ENCODE measurements at places on chromosomes 1 and 21.

DNA sequence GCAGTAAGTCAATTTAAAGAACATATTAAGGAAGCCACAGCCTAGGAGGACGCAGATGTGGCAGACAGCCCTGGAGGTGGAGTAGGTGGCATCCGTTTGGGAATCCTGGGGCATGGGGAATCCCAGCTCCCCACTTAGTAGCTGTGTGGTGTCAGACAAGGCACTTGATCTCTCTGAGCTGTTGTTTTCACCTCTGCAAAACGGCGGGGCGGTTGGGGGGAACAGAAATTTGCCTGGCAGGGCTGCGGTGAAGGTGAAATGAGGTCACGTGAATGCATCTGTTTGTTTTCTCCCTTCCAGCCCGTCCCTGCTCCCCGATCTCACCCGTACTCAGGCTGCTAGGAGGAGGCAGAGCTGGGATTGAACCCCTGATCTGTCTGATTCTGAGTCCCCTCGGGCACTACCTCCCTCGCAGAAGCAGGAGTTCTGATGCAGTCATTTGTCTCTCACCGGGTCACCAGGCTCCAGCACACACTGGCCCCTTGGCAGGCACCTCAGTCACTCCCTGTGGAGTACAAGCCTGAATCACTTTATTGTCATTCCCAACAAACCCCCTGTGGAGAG lies 2.2 kb upstream of the LAPTM5 start:
- no peak for DNase-seq

GRCh38 chr1:67700220-67700619 lies 15.2 kb downstream of the GADD45A start:
- DNase-seq, result no peak

- no peak for DNase-seq
Measured at GRCh38 chr1:8347635-8348034, 29.7 kb downstream of the SLC45A1 start.

GRCh38 chr1:159000625-159001024 lies 9.1 kb upstream of the IFI16 start:
- peak; percentile 96 for DNase-seq

DNA sequence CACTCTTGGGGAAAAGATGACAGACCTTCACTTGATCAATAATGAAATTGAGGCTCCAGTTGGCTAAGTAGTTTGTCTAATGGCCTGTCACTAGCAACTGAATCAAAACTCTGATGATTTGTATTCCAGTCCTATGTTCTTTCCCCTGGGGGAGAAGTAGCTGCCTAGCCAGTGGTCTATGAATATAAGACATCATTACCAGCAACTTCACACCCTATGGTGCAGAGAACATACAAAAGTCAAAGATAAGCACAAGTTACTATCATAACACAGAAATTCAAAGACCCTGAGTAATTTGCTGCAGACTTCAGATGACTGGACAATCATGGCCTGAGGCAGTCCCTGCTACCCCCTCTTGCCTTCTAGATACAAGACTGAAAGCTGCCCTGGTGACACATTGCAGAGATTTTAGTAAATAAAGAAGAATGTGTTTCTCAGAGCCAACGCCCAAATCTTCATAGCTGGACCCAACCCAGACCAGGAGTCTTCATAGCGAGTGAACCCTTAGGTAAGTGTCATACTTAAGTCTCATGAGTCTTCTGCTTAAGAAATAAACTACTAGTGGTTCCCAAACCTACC lies 993 bp downstream of the PDZK1 start:
- DNase-seq, result no peak

GRCh38 chr1:204927673-204928641 lies 57.3 kb downstream of the NFASC start:
- DNase-seq, result no peak

- DNase-seq, result no peak
Measured at GRCh38 chr1:207978441-207978840, 67.5 kb upstream of the CD34 start.

GRCh38 chr1:11719313-11720032 lies 16.5 kb upstream of the AGTRAP start:
- DNase-seq, result peak; percentile 78

GRCh38 chr1:59506952-59507351 lies 210.1 kb downstream of the FGGY start:
- peak; percentile 44 for DNase-seq

GRCh38 chr1:89121641-89122040 lies 4.3 kb downstream of the GBP2 start:
- no peak for DNase-seq

DNA sequence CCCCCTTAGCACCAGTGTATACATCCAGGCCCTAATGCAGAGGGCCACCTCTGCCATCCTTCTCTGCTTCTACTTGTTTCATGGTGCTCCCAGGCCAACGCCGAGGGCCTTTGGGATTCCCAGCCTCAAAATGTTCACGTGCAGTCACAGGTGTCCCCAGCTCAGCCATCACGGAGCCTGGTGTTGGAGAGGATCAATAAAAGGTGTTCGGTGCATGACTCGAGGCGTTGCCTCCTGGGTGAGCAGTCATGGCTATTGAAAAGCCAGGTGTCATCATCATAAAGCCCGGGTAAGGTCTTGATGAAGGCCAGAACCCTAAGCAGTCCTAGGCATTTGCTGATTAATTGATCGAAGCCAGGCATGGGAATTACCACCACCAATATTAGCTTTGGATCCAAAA lies 76.1 kb downstream of the ABCA4 start:
- no peak for DNase-seq

- DNase-seq, result no peak
Measured at GRCh38 chr1:154490317-154490716, 11.7 kb upstream of the TDRD10 start.

DNA sequence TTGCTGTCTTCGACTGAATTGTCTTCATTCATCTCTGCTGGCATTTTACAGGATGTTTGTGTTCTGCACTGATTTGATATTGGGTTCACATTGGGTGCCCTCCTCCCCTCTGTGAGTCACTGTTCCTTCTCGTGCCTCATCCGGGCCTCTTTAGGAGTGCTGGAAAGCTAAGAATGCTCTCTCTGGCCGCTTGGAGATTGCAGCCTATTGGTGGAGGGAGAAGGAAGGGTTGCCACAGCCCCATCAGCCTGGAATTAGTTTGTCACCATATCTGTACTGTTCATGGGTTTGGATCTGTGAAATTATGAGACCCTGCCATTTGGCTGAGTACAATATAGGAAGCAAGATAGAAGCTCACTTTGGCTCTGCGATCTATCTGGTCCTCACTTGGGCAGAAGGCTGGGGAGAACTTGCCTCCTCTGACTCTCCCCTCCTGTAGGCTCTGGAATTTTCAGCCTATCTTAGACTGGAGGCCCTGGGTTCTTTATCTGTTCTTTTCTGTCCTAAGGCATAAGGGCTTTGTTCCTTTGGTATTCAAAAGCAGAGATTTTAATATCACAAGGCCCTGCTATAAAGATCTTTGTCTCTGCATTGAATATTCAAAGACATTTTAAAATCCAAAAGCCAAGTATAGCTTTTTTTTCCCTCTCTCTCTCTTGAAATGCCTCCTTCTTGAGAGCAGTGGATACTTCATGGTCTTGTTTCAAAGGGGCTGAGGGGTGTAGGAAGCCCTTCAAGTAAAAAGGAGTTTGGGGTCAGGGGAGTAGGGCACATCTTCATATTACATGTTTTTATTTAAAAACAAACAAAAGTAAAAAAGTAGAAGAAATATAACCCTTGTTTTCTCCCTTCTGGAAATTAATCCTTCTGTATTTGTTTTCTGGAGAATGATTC lies 347.9 kb downstream of the ZP4 start:
- DNase-seq, result no peak

DNA sequence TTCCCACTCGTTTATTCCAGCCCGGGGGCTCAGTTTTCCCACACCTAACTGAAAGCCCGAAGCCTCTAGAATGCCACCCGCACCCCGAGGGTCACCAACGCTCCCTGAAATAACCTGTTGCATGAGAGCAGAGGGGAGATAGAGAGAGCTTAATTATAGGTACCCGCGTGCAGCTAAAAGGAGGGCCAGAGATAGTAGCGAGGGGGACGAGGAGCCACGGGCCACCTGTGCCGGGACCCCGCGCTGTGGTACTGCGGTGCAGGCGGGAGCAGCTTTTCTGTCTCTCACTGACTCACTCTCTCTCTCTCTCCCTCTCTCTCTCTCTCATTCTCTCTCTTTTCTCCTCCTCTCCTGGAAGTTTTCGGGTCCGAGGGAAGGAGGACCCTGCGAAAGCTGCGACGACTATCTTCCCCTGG lies 716 bp downstream of the OLIG2 start:
- no peak for DNase-seq

DNA sequence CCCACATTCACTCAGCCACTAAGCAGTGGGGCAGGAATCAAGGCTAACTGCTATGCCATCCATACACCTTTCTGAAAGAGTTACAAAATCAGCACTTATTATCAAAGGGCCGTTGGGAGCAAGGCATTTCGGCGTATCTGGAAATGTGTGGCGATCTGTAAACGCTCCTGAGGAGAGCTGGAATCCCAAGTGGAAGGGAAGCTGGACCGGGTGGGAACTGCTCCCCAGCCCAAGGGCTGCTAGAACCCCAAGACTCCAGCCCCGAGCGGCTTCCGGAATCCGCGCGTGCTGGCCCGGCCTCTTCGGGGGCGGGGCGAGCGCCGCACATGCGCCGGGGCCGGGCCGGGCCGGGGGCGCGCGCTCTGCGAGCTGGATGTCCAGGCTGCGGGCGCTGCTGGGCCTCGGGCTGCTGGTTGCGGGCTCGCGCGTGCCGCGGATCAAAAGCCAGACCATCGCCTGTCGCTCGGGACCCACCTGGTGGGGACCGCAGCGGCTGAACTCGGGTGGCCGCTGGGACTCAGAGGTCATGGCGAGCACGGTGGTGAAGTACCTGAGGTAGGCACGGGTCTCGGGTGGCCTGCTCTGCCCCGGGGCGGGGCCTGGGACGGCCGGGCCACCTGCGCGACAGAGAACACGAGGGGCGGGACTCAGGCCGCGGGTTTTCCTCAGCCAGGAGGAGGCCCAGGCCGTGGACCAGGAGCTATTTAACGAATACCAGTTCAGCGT lies at the start of gene NAXE:
NAXE (plus strand) TSS at position 345 of the 726 bp plus-strand sequence; CDS start at position 374, 29 bp downstream.
- DNase-seq, result peak; percentile 57

- peak; percentile 57 for DNase-seq
Measured at GRCh38 chr1:197103300-197103699, 36.2 kb upstream of the F13B start.

DNA sequence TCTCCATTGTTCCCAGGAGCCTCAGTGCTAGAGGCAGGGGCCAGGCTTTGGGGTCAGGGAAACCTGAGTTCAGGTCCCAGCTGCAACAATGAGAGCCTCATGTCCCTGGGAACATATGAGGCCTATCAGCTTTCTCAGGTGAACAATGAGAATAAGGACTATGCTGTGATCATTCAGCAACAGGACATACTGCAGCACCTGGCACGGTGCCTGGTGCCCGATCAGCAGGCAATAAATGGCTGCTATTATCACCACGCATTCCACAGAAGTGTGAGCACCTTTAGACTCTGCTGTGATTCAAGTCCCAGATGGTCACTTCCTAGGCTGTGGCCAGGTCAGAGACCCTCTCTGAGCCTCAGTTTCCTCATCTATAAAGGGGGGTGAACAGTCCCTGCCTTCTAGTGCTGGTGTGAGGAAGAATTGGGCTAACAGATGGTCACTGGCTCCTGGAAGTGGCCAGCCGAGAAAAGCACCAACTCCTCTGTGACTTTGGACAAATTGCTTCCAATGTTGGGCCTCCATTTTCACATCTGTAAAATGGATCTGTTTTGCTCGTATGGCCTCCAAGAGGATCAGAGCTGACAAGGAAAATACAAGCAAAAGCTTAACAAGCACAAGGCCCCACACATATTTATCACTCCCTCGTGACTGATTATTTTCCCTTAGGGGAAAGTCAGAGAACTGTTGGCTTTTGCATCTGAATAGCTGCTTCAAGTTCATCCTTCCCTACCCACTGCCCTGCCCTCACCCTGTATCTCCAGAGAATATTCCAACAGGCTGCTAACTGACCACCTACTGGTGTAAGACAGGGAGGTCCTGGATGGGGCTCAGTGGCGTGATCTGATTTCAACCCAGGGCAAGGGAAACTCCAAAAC lies 1.1 kb downstream of the SLC5A9 start:
- DNase-seq, result no peak

- DNase-seq, result peak; percentile 36
Measured at GRCh38 chr1:186208405-186209129, 166.5 kb downstream of the TPR start.

DNA sequence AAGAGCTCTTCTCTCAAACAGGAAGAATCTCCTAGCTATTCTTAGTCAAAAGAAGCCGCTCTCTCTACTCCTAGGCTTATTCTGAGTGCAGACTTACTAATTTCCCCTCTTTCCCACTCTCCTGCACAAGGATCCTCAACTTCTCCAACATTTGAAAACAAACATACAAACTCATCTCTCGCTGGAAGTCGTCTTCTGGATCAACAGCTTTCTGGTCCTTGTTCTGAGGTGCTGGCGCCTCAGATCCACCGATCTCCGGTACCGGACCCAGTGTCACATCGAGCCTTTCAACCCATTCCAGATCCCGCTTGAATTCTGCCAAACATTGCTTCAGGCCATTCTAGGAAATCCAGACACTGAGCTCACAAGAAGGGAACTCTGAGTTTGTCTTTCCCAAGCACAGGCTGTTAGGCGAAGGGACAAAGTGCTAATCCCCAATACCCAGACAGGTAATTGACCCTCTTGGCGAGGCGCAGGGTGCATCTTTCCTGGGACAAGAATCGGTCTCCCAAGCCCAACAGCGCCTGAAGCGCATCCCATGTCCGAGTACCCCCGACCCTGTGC lies 696 bp downstream of the EBNA1BP2 start:
- DNase-seq, result peak; percentile 9

DNA sequence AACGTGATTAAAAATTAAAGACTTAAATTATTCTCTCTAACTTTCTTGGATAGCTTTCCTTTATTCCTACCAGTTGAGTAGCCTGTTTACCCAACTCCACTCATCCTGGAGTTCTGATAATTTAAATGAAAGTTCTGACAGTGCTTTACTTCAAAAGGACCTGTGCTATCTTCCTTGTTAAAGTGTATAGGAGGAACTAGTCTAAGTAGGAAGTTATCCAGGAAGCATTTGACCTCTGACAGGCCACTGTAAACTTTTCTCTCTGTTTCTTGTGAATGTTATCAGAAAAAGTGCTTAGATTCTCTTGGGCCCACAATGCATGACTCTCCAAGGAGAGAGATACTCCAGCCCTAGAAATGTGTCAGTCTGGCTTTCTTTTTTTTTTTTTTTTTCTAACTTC lies 9.2 kb downstream of the UAP1 start:
- DNase-seq, result no peak

DNA sequence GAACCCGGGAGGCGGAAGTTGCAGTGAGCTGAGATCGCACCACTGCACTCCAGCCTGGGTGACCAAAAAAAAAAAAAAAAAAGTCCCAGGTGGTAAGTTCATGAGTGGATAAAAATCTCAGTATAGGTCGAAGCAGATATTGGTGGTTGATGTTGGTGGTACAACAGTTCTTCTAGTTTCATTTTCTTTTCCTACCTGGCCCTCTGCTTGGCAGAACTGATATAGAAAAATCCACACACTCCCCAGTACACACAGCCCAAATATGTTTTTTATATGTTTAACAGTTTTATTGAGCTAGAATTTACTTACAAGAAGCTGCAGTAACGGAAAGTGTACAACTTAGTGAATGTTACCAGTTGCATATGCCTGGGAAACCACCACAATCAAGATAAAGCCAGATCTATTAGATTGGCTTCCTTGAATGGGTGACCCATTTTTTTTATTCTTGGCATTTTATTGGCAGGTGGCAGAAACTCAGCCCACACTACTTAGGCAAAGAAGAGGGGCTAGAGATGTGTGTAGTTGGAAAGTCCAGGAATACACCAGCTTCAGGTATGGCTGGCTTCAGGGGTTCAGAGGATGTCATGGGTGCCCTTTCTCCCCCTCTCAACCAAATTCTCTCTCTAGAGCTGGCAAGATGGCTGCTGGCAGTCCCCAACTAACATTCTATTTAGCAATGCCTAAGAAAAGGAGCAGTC lies 118.3 kb upstream of the SLC25A33 start:
- no peak for DNase-seq

All from choroid plexus epithelial cell (primary cell).